ENCODE measurements at places on chromosomes 7 and 10.
A peak's percentile ranks its signal among the peaks of the same experiment; 100 is the strongest.

- peak; percentile 6 for DNase-seq
These were observed 32.2 kb downstream of the CSGALNACT2 start for GRCh38 chr10:43170491-43170890.

GRCh38 chr7:77368974-77369373, 47.2 kb downstream of the GSAP start:
- no peak for DNase-seq

GRCh38 chr10:102499356-102499755, 3.2 kb downstream of the ACTR1A start:
- no peak for DNase-seq

- DNase-seq = no peak
These were observed 6.7 kb upstream of the RASGEF1A start for GRCh38 chr10:43273543-43273942.

DNA sequence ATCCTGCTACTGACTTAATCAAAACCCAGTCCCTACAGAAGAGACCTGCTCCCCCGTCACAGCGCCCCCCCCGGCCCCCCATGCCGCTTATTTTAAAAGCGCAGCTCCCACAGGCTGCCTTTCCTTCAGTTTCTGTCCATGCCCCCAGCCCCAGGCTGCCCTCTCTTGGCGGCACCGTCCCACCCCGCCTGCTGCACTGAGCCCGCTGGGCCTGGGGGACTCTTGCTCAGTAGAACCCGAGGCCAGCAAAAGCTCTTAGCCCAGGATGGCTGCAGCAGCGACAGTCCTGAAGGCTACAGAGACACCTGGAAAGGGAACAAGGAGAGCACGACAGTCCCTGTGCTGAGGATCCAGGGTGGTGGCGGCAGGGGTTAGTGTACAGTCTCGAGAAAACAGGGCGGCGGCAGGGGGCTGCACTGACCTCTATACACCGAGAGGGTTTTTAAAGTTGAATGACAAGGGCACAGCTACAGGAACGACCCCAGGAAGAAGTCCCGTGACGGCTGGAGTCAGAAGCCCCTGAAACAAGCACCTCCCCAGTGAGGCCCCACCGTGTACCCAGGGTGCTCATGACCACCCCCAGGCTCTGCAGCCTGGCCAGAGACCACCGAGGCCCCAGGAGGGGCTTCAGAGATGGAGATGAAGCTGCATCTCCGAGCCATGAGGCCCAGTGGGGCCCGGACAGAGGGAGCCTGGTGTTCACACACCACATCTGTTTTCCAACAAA, 54.4 kb downstream of the ZRANB1 start:
- DNase-seq = no peak

GRCh38 chr7:3239291-3239691, 61.8 kb upstream of the SDK1 start:
- peak; percentile 86 for DNase-seq

- DNase-seq = peak; percentile 99
These were observed 13.5 kb upstream of the TSPAN13 start for GRCh38 chr7:16739863-16740622.

GRCh38 chr10:58385784-58386112, 538 bp downstream of the TFAM start:
- peak; percentile 60 for DNase-seq

DNA sequence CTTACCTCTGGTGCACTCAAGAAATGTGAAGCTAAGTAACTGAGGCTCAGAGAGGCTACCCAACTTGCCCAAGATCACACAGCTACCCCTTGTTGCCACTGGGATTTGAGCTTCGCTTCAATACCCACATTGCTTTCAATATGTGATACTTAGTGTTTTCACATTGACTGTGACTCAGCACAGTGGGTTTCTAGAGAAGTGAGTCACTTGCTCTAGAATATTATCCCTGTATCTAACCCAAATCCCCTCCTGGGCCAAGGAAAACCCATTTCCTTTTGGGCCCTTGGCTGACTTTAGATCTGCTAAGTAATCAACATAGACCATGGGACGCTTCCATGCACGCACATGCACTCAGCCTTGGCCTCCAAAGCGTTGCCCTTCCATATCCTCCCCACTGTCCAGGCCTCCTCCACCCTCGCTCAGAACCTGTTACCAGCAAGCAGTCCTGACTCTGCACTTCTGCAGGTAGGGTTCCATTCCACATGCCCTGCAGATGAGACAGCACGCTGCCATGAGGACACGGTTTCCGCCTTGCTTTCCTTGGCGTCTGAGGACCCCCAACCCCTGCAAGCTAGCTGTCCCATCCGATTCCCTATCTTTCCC, 87.7 kb upstream of the CHST15 start:
- DNase-seq = peak; percentile 77

GRCh38 chr7:150994141-150994837, 3.5 kb downstream of the NOS3 start:
- no peak for DNase-seq

GRCh38 chr10:121510201-121510771, 88.0 kb downstream of the FGFR2 start:
- peak; percentile 88 for DNase-seq

DNA sequence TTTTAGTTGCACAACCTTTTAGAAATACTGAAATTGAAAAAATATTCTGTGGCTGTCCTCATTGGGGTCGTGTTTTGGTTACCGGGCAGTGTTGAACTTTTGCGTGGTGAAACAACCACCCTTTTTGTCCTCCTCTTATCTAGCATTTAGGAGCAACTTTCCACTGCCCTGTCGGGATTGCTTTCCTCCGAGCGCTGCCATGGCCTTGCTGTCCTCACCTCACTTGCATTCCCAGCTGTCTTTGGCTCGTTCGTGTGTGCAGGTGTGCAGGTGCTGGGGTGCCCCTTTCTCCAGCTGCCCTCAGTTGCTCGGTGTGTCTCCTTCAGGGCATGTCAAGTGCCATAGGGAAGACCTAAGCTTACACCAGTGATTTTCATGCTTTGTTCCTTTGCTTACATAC, 116.9 kb upstream of the GJD4 start:
- DNase-seq = no peak

GRCh38 chr7:14740606-14741005, 161.9 kb downstream of the DGKB start:
- peak; percentile 42 for DNase-seq

- no peak for DNase-seq
These were observed 89.5 kb upstream of the PAX2 start for GRCh38 chr10:100655760-100656421.

DNA sequence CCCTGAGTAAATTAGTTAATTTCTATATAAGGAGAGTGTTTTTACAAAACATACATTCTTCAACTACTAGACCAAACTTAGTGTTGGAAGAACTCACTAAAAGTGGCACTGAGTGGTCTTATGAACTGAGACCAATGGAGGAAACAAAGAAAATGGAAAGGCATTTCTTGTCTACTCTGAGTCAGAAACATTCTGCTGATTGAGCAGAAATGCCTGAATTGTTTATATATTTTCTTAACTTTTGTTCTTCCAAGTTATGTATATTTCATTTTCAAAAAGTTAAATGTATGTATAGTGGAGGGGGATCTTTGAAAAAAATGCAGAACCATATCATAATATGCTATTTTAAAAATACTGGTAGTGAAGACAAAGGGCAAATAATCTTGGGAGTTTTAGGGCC, 320.7 kb downstream of the HGF start:
- DNase-seq = no peak

Data from M059J (cell line).